MCF 10A (cell line): ENCODE measurements at places on chromosomes 16 and 17. TPM values are rescaled to one million over a fixed set of nuclear protein-coding genes. Genes with fewer than 3 reads are reported as not detected.
A peak's percentile ranks its signal among the peaks of the same experiment; 100 is the strongest.

The CRHR1 gene
- not detected in 2 replicates for total RNA-seq

The VMO1 gene
- total RNA-seq: 0.77 and 1.1 TPM in 2 replicates

The C16orf82 gene
- not detected in 2 replicates for total RNA-seq

The RNF112 gene
- total RNA-seq: 0.25 TPM in 1 of 2 replicates, not detected in the other

The RUSF1 gene
- 72.0 and 88.8 TPM in 2 replicates for total RNA-seq

The KRT27 gene
- not detected in 2 replicates for total RNA-seq

The KRT15 gene
- total RNA-seq: 28.8 and 83.4 TPM in 2 replicates

DNA sequence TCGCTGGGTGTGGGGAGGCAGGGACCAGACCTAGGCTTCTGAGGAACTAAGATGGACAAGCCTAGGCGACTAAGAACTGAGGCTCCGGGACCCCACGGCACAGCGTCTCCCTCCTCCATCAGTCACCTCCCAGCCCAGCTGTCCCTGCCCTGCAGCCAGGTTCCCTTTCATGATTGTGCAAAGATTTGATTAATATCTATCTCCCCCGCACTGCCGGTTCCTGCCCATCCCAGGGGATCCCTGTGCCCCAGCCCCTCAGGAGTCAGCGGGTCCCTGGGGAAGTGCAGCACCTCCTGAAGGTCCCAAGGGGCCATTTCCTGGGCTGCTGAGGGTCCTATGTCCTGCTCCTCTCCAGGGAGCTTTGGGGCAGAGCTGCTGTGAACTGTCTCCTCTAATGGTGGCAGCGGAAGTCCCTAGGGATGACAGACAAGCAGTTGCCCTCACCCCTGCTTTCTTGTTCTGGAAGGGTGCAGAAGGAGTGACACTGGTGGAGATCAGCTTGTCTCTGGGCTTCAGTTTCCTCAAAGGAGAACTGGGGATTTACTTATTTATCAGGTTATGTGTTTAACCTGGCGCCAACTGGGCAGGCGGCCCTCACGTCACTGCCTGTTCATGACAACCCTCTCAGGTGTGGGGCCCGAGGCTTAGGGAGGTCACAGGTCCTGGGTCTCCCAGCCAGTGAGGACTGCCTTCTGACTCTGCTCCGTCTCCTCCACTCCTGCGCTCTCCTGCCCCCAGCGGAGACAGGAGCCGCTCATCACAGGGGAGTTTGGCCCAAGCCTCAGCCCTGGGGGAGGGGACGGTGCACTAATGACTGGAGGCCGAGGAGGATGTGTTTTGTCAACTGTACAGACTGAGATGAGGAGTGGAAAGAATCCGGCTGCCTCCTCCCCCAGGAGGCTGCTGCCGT, 1.9 kb upstream of the C16orf74 start:
- no peak overlapping the region for H3K4me3 ChIP-seq
- H3K4me1 ChIP-seq: peaks cover 24% of the 10 kb centered on the region
- H3K36me3 ChIP-seq: peaks cover 8% of the 10 kb centered on the region
- DNase-seq: peak; percentile 84
- no peak overlapping the region for H3K27ac ChIP-seq
- no peaks in the 10 kb centered on the region for H3K27me3 ChIP-seq

DNA sequence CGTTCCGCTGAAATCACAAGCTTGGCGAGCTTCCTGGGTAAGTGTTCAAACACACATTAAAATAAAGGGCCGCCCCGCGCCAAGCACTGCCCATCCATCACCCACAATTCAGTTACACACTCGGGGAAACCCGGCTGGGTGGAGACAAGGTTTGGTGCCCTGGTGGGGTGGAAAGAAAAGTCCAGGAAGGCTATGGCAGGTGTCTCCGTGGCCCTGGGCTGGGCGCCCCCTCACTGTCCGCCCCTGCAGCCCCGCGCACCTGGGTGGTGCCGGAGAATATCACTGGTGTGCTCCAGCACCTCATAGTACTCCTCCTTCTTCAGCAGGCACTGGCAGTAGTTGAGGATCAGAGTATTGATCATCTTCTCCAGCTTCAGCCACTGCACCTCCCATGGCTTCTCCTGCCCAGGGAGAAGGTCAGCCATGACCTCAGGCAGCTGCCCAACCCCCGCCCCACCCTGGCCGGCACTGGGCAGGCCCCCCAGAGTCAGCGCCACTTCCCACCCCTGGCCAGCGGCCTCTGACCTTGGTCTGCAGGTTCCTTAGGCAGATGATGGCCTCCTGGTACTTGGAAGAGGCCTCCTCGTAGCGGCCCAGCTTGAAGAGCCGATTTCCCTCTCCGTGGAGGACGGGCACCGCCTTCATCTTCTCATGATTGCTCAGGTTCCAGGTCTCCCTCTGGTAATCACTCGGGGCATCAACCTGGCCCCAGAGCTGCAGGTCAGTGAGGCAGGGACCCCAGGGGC, 8.4 kb downstream of the AIPL1 start:
- H3K27me3 ChIP-seq: no peaks in the 10 kb centered on the region
- no peak overlapping the region for H3K4me3 ChIP-seq
- no peak overlapping the region for H3K27ac ChIP-seq

- DNase-seq: no peak
- no peaks in the 10 kb centered on the region for H3K27me3 ChIP-seq
- H3K4me1 ChIP-seq: no peaks in the 10 kb centered on the region
Observed at GRCh38 chr16:66054095-66054494, 312.4 kb upstream of the CDH5 start.

DNA sequence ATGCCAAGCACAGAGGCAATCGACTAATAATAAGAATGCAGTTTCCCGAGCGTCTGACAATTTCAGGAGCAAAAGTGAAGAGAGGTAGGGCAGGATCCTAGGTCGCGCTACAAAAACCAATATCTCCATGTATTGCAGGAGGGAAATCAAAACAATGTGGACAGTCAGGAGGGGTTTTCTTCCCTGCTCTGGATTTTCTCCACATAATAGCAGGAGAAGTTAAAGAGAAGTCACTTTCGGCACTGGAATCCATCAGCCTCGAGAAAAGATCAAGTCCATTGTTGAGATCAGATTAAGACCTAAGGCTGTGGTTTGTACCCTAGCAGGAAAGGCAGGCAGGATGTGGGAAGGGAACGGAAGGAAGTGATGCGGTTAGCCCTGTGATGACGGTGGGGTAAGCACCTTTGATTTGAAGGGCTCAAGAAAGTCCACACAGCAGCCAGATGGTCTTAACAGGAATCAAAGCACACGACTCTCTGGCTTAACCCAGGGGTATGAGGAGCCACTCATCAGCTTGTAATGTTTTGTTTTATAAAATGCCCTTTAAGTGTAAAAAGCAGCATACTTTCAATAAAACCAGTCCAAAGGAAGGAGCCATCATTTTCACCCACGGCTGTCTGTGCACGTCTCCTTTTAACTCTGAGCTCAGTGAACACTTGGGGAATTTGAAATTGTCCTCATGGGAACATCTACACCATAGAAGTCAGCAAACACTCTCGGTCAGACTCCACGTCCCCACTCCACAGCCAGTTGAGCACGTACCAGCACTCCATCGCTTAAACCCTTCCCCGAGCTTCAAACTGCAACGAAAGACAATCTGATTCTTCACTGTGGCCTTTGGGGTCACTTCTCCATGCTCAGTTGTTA, 15.8 kb upstream of the AKTIP start:
- no peak for DNase-seq
- H3K4me1 ChIP-seq: no peaks in the 10 kb centered on the region
- H3K27ac ChIP-seq: no peak overlapping the region
- H3K27me3 ChIP-seq: no peaks in the 10 kb centered on the region
- H3K36me3 ChIP-seq: no peaks in the 10 kb centered on the region
- no peak overlapping the region for H3K4me3 ChIP-seq

GRCh38 chr16:11296706-11297491, 15.8 kb upstream of the PRM1 start:
- H3K4me3 ChIP-seq: no peak overlapping the region

DNA sequence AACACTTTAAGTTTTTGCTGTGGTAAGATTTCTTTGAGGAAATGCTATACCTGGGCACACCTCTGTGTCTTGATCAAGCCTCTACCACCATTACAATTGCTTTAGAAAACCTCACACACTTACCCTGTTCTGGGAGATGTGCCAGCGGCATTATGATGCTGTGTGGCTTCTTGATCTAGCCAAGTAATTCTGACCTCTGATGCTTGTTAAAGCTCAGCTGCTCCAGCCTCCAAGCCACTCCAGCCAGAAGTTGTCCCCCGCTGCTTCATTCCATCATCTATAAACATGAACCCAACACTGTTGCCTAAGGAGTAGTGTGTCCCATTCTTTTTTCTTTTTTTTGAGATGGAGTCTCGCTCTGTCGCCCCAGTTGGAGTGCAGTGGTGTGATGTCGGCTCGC, 60.1 kb downstream of the CYLD start:
- H3K27me3 ChIP-seq: no peaks in the 10 kb centered on the region
- no peak for DNase-seq
- H3K36me3 ChIP-seq: peaks cover 13% of the 10 kb centered on the region

DNA sequence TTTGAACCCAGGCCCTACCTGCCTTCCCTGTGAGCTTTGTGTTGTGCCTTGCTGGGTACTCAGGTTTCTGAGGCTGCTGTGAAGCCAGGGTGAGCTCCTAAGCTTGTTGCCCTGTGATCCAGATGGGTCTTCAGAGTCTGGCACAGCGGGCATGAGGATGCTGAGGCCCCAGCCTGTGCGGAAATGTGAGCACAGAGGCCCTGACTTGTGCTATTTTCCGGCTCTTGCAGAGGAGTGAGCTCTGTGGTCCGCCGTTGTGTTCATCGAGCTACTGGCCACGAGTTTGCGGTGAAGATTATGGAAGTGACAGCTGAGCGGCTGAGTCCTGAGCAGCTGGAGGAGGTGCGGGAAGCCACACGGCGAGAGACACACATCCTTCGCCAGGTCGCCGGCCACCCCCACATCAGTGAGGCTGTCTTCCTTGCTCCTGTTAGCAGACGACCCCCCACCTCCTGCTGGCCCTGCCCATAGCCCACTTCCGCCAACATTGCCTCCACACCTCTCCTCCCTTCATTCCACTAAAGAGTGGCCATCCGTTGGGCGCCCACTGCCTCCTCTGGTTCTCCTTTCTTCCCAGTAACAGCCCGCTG, 2.7 kb downstream of the PHKG2 start:
- no peak for DNase-seq
- no peak overlapping the region for H3K27ac ChIP-seq
- H3K4me3 ChIP-seq: no peak overlapping the region
- no peaks in the 10 kb centered on the region for H3K27me3 ChIP-seq

GRCh38 chr16:66508914-66509496, 40.9 kb downstream of the TK2 start:
- no peaks in the 10 kb centered on the region for H3K27me3 ChIP-seq
- no peak overlapping the region for H3K4me3 ChIP-seq
- H3K36me3 ChIP-seq: peaks cover 47% of the 10 kb centered on the region
